ENCODE measurements at places on chromosomes 1 and 21.

DNA sequence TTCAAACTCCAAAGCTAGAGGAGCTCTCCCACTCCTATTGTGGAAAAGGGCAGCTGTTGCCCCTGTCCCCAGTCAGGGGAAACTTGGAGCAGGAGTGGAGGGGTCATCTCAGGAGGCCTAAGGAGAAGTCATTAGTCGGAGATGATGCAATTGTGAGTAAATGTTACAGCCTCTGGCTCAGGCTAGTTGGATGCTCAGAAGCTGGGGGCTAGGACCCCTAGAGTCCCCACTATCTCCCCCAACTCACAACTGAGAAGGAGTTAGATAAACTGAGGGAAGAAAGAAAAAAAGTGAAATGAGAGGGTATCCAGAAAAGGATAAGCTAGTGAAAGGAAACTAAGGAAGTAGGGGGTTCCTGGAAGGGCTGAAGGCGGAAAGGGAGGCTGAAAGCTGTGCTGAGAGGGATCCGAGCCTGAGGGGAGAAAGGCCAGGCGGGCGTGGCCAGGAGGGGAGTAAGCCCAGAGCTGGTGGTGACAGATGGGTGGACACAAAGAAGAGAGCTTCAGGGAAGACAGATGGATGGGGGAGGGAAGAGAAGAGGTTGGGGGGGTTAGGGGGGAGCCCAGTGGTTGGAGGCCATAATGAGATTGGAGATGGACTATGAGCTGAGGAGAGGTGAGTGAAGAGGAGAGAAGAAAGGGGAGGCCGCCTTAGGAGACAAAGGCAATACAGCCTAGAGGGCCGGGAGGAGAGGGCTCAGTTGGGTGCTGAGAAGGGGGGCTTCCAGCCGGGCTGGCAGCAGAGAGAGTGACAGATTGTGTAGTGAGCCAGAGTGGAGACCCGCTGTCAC, 4.5 kb upstream of the NHLH1 start:
- peak; percentile 19 for DNase-seq

DNA sequence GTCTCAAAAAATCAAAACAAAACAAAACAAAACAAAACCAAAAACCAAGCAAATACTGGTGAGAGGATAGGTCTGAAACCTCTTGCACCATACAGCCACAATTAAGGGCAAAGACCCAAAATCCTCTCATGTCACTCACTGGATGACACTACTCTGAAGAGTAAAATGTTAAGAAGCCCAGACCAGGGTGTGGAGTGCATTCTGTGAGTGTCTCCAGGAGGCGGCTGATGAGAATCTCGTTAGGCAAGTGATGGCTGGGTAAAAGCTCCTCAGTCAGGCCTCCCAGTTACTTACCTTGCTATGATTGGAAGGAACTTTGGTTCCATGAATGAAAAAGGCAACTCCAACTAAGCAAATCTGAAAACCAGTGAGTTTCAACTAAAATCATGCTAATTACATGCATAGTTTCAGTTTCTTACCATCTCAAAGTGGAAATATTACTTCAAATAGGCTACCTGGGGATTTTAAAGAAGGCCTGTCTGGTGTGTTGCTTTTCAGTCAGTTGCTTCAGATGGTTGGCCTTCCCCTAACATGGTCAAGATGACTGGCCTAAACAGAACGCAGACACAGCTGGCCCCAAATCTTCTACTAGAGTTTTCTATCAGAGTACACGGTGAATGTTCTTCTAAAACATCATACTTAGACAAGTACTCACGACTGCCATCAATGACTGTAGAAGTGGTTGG, 95.1 kb downstream of the KIAA0319L start:
- DNase-seq = no peak

- no peak for DNase-seq
Measured at GRCh38 chr1:121483234-121483633, 298.5 kb downstream of the SRGAP2C start.

DNA sequence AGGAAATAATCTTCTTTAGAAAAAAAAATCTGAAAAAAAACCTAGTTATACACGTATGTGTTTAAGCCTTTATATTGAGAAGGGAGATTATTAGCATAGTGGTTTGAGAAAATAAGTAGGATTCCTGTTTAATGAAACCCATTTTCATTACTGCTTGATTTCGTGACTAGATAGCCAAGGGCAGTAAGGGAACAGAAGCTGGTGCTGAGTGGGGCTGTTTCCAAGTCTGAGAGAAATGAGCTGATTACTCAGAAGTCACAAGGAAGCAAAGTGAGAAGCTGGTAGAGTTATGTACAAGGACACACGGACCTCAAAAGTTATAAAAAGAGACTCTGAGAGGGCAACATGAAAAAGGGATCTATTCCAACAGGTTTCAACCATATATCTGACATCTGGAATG, 256.5 kb downstream of the TTLL7 start:
- no peak for DNase-seq

GRCh38 chr1:40633931-40634376, 31.5 kb downstream of the RIMS3 start:
- no peak for DNase-seq

DNA sequence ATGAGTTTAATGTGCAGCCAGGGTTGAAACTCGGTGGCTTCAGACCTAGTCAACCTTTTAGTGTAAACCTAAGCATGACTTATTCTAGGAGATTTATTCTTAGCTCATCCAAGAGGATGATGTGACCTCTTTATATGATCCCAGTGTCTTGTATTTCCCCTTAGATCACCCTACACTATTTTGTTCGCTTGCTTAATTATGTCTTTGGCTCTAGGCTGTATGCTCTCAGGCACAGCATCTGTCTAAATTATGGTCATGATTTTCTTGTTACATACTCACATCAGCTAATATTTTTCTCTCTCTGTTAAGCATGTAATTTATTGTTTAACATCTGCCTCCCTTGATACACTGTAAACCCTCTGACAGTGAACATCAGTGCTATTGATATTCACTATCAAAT, 19.1 kb downstream of the COL11A1 start:
- no peak for DNase-seq

- DNase-seq = no peak
Measured at GRCh38 chr21:39668369-39668768, 55.6 kb downstream of the B3GALT5 start.

- no peak for DNase-seq
Measured at GRCh38 chr21:31566611-31567010, 92.9 kb upstream of the SOD1 start.

- DNase-seq = no peak
Measured at GRCh38 chr1:1058088-1058905, 15.8 kb downstream of the RNF223 start.

DNA sequence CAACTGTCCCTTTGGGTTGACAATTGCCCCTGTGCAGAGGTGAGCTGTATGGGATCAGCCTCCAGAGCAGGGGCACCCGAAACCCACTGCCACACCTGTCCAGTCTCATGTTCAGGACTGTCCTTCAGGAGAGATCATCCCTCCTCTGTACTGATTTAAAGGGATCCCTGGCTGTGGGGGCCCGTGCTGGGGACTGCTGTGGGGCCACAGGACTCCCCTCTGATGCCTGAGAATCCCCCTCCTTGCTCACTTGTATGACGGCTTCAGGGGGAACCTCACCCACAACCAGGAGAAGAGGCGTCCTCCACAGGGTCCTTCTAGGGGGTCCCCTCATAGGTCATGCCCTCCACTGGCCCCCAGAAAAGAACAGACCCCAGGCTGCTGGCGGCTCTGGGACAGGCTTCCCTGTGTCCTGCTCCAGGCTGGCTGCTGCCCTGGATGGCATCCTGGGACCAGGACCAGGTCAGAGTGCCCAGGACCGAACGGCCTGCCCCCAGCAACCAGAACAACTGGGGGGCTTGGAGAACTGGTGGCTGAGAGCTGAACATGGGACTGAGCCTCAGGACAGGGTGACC, 77.5 kb upstream of the ACTRT2 start:
- DNase-seq = no peak

DNA sequence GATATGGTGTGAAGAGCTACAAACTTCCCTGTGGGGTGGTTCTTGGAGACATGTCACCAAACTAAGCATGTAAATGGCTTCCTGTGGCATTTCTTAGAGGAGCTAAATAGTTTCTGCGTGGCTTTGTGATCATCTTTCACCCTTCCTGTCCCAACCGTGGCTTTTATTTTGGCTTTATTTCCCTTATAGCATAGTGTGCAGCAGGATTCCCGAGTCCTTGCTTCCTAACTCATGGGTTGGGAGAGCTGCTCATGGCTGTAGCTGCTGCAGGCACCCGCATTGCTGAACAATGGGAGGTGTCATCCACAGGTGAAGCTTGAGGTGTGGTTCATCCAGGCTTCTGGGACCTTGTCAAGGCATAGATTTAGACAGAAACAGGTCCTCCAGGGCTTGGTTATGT, 192.0 kb downstream of the SDCCAG8 start:
- no peak for DNase-seq

DNA sequence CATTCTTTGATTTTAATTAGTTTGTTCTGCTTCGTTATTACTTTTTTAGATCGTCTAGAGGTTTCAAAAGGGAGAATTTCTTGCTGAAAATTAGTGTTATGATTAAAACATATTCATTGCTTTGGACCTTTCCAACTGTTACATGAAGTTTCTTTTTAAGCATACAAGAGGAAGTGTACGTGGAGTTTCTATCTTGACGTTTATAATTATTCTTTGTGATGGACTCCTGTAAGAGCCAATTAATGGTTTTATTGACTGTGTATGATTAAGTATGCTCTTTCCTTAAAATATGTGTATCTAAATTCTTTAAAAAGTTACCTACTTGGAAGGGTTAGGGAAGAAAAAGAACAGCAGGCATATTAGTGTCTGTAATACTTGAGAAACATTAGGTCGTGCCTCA, 37.8 kb downstream of the SPEN start:
- DNase-seq = no peak

- peak; percentile 88 for DNase-seq
Measured at GRCh38 chr1:2314273-2314802, 77.0 kb downstream of the MORN1 start.

- no peak for DNase-seq
Measured at GRCh38 chr1:229625071-229625914, 629 bp downstream of the TAF5L start.

DNA sequence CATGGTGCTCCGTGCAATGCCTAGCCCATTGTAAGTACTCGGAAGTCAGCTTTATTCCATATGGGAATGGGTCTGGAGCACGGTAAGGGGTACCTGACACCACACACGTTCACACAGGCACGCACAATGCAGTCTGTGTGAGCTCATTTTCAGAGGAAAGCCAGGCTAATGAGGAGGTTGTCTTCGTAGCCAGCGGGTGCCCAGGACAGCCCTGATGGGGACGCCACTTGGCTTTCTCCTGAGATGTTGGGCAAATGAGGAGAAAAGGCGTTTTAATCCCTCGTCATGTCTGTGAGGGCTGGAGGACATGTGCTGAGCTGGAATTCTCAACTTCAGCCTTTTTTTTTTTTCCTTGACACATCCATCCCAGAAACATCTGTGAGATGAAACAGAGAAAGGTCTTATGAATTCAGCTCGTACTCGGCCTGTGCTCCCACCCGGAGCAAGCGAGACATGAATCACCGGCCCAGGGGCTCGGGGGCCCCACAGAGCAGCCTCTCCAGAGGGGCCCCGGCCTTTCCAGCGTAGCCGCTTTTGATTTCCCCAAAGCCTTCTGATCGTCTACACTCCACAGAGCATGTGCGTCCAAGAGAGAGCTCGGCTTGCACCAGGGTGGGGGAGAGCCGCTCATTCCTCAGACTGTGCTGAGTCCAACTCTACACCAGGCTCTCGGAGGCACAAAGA, 125.1 kb downstream of the EPHB2 start:
- DNase-seq = no peak

- DNase-seq = no peak
Measured at GRCh38 chr1:189374816-189375215, 1102.8 kb downstream of the BRINP3 start.

DNA sequence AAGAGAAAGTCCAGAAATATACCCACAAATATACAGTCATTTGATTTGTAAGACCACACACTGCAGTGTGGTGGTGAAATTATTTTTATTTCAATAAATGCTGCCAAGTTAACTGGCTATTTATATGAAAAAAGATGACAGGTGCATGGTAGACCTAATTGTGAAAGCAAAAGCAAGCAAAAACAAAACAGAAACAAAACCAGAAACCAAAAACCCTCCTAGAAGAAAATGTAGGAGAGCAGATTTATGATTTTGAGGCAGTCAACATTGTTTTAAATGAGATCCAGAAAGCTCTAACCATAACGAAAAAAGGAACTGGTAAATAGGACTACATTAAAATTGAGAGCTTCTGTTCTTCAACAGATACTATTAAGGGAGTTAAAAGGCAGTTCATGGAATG, 303.6 kb downstream of the PRDM2 start:
- no peak for DNase-seq

DNA sequence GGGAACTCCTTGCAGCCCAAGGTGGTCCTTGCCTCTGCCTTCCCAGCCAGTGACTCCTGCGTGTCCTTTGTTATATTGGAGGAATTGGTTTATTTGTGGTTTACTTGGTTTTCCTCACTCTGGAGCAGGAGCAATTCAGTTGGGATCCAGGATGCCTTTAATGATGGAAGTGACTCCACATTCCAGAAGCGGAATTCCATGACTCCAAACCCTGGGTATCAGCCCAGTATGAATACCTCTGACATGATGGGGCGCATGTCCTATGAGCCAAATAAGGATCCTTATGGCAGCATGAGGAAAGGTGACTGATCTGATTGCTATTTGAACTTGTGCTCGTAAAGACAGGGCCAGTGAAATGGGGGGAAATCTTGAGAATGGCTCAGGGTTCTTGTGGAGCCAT, 15.1 kb upstream of the PIGV start:
- no peak for DNase-seq

DNA sequence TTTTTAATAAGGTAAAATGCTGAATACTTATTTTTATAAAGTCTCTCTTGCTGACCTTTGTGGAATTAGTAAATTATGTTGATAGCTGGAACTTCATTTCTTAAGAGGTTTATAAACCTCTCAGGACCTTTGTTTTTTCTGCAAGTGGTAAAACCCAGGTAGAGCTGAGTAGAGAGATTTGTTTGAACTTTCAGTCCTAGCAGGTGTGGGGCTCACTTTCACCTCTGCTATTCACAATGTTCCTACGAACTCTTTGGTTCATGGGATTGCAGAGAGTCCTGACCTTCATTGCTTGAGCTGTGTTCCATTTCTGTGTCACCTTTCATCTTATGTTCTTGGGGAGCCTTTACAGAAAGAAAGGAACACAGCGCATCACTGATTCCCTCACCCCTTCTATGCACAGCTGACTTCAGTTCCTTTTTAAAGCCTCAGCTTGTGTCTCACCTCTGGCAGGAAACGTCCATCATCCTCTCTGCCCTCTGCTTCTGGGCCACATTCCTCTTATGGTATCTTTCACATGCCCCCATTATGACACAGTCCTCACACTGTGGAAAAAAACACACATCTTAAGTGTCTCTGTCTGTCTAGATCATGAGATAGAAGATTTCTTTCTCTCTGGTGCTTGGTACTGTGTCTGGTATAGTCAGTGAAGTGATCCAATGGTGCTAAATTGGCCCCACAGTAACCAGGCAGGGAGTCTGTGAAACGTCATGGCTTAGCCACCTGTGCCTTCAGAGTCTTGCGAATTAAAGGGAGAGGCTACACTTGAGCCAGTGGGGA, 262.5 kb upstream of the B3GALT2 start:
- DNase-seq = no peak

- DNase-seq = no peak
Measured at GRCh38 chr1:213061263-213061662, 10.2 kb downstream of the RPS6KC1 start.
